CD4-positive, alpha-beta T cell treated with Interleukin-17A for 4 hours (primary cell): ENCODE measurements at places on chromosomes 6 and 20.
A peak's percentile ranks its signal among the peaks of the same experiment; 100 is the strongest.

- no peak for DNase-seq
Observed at GRCh38 chr20:2195614-2196013, 94.0 kb downstream of the STK35 start.

DNA sequence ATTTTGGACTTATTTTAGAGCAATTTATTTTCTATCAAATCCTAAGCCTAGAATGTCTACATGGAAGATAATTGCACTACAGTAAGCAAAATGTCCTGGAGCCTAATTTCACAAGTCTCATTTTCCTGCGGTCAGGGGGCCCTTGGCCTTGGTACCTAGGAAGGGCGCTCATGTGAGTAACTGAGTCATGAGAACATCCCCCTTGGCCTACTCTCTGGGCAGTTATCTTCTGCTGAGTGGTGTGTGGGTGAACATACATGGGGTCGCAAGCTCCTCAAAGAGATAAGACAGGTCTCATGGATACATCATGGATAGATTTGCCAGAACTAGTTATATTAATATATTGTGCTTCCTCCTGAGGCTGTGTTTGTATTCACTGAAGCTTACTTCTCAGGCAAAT is 211.2 kb upstream of the MARCKS start:
- no peak for DNase-seq

DNA sequence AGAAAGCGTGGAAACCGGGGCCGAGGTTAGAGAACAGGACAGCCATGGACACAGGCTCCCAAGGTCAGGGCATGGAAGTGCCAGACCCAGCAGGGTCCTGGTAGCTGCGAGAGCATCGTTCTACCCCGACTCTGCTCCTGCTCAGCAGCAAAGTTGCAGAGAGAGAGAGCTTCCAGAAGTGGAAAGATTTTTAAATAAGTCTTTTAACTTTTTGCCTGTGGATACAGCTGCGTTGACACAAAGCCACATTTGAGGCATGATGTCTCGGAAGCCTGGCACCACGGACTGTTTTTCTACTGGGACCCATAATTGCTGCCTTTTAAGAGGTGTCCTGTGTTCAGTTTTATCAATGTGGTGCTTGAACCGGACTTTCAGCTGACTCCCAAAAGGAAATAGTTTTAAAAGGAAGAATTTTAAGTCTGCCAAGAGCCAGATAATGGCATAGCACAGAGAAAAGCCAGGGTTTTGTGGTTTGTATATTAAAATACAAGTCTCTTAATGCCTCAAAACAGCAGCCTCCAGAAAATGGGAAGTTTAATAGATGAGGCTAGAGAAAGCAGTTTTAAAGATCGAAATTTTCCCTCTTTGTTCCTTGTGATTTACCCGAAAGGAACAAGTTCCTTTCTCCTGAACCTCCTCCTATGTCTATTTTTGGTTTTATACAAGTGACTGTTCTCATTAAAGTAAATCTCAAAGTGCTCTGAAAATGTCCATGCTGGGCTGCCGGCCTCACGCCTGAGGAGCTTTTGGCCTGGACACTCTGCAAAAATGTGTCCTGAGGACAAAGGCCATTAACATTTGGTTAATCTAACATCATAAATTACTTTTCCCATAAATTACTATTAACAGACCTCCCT is 91.5 kb downstream of the RIN2 start:
- DNase-seq: no peak

DNA sequence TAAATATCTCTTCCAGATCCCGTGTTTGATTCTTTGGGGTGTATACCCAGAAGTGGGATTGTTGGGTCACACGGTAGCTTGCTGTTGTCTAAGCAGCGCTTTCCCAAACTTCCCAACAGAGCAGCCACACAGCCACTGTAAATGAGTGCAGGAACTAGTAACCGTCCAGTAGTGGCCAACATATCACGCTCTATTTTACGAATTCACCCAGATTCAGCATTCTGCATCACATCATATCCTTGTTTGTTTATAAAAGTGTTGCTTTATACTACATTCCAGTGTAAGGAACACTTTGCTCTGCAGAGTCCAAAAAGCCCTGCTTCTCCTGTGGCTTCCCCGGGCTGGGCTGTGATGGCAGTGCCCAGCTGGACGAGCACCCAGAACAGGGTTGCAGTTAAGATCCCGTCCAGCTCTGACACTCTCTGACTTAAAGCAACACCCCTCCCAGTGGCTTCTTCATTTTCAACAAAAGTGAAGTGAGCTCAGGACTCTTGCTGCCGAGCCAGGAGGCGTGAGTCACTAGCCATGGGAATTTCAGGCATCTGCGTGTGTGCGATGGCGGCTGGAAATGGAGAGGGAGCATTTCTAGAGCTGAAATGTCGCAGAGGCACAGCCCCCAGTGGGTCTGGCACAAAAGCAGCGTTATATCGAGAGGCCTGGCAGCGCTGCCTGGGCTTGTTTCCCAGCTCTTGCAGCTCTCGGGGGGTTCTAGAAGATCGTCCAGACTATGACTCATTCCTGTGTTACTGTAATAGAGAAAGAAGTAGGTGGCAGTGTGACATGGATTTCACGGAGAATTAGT is 216.3 kb upstream of the ECI2 start:
- no peak for DNase-seq

DNA sequence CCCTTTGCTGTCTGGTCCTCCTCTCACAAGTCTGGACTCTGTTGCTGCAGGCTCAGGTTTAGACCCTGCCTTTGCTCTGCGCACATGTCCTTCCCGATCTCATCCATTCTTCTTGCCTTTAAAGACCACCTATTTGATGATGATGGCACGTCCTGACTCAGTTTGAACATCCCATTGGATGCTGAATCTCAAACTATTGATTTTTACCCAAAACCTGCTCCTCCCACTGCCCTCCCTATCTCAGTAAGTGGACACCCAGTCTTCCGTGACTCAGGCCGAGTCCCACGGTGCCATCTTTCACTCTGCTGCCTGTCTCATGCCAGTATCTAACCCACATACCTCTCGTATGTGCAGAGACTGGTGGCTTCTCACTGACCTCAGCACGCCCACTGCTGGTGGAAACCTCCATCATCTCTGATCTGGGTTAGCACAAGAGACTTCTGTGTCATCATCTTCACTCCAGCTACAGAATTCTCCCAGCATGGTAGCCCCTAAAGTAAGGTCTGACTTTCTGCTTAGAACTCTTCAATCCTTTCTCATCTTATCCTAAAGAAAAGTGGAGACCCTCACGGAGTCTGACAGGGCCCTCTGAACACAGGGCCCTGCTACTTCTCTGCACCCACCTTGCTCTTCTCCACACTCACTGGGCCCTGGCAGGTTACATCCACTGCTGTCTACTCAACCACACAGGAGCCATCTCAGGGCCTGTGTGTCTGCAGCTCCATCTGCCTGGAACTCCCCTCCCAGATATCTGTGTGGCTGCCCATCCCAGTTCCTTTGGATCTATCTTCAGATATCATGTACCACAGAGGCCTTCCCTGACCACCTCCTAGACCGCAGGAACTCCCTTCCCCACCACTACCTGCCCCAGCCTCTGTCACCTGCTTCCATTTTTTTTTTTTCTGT is 387.1 kb upstream of the AGPAT4 start:
- no peak for DNase-seq

GRCh38 chr20:5135363-5136012 is 8.7 kb downstream of the CDS2 start:
- DNase-seq: no peak

DNA sequence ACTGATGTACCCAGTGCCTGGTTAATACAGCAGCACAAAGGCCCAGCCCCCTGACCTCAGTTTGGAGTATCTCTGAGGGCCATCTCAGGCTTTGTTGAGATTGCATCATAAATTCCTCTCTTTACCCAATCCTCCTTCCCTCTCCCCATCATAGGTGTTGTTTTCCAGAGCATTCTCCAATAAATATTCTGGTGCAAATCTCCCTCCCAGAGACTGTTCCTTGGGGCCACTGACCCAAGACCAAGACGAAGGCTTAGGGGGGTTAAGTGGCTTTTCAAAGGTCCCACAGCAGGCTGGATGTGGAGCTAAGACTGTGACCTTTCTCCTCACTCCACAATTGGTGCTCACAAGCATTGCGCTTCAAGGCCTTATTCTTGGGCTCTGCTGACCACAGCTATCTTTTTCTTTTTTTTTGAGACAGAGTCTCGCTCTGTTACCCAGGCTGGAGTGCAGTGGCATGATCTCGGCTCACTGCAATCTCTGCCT is 72.4 kb upstream of the ZMYND8 start:
- DNase-seq: no peak

- no peak for DNase-seq
Observed at GRCh38 chr6:154569156-154569862, 58.8 kb upstream of the CNKSR3 start.

DNA sequence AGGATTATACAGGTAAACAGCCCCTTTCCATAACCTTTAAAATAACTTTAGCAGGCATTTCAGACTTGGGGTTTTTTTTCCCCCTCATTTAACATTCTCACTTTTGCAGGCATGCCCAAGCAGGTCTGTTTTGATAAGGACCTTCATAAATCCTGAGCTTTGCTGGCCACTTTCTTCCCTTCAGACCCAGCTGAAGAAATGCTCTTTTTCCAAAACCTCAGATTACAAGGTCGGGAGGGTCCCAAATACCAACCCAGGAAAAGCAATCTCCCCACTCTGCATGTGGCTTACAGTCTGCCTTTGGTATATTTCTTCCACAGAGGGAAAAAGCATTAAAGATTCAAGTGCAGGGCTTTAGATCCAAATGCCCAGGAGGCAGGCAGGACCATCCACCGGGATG is 6.8 kb downstream of the NFATC2 start:
- DNase-seq: no peak

DNA sequence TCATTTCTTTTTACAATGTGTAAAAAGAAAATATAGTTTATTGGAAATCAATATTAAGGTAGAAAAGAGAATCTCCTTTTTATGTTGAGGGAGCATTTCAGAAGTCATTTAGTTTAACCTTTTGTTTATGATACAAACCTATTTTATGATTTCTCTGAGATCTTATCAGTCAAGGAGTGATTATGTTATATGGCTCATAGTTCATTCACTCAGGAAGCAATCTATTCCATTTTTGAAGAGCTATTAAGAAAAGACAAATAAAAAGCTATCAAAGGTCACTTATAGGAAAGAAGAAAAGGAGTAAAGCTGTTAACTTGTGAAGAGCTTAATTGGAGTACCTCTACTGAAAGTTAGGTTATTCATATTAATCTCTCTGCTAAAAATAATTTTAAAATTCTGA is 526.6 kb upstream of the JAG1 start:
- no peak for DNase-seq

DNA sequence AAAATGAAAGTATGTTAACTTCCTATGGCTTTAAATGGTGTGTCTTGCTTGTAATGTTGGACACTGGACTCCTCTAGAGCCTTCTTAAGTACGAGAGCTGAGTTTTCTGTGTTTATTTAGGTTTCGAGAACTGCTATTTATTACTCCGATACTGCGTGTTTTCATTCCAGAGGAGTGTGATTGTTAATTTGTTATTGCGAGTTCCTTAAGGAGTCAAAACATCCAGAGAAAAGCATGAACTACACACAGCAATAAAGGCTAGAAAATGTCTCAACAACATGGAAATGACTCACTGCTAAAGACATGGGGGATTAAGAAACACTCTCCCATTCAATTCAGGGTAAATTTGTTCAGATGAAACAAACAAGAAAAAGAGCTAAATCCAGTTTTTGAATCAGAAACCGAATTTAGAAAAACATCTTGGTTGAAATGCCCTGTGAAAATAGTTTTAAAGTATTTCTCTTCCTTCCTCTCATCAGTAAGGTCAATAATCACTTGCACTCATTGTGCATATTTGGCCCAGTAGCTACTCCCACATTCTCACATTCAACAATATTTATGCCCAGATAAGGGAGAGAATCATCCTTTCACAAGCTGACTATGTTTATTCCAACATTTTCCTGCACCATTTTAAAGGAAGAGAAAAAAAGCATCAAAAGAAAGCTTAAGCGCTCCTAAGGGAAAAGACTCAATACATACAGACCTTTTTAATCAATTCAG is 36.0 kb downstream of the ATXN1 start:
- DNase-seq: no peak

DNA sequence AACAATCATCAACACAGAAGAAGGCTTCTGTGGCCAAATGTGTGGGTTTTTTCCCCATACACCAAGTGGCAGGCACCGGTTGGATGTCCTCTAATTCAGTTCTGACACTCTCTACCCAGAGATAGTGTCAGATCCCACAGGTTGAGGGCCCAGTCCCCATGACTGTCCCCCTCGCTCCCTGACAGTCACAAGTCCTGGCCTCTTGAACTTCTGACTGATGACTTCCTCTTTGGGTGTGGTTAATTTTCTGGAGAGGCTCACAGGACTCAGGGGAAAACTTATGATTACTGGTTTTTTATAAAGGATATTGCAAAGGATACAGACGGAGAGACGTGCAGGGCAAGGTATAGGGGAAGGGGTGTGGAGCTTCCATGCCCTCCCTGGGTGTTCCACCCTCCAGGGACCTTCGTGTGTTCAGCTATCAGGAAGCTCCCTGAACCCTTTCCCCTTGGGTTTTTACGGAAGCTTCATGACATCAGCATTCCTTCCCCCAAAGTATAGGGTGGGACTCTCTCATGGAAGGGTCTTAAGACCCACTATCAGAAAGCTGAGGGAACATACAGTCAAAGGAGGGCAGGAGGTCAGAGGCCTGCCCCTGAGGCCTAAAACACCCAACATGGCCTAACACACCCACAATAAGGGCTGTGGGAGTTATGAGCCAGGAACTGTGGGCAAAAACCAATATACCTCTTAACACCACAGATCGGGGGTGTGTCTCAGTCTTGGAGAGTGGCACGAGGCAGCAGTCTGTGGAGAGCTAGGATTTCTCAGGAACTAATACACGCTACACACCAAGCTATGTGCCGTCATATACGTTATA is 33.3 kb downstream of the FARS2 start:
- no peak for DNase-seq

- peak; percentile 53 for DNase-seq
Observed at GRCh38 chr6:111808493-111808892, 64.8 kb downstream of the FYN start.

DNA sequence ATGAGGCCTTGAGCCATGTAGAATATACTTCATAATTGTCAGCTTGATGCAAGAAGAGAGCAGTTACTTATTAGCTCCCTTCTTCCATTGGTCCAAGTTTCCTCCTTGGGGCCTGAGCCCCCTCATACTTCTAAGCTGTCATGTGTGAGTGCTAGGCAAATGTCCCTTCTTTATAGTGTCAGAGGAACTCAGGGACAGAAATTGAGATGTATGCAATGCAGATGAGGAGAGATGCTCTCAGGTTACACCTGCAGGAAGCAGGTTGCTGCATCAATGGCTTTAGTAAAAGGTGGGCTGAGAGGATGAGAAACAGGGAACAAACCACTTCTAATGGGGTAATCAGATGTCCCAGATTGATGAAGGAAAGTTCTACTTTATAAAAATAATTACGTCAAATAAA is 6.7 kb upstream of the PDSS2 start:
- no peak for DNase-seq
